ENCODE measurements at places on chromosomes 5 and 9.

DNA sequence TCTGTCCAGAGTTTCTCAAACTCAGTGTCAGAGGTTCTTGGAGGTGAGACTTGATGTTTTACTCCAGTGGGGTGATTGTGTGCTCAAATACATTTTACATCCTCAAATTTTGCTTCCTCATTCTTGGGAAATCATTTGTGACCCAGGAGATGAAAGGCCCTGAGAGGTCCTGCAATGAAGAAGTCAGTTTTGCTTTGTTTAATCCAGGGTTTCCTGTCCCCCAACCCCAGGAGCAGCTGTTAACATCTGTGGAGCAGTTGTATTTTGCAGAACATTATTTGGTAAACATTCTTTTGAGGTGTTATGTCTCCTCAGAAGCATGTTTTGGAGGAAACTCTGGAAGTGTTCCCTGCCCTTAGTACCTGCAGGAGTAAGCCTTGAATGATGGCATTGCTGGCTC, 59.8 kb downstream of the DAB2IP start:
- DNase-seq = no peak

DNA sequence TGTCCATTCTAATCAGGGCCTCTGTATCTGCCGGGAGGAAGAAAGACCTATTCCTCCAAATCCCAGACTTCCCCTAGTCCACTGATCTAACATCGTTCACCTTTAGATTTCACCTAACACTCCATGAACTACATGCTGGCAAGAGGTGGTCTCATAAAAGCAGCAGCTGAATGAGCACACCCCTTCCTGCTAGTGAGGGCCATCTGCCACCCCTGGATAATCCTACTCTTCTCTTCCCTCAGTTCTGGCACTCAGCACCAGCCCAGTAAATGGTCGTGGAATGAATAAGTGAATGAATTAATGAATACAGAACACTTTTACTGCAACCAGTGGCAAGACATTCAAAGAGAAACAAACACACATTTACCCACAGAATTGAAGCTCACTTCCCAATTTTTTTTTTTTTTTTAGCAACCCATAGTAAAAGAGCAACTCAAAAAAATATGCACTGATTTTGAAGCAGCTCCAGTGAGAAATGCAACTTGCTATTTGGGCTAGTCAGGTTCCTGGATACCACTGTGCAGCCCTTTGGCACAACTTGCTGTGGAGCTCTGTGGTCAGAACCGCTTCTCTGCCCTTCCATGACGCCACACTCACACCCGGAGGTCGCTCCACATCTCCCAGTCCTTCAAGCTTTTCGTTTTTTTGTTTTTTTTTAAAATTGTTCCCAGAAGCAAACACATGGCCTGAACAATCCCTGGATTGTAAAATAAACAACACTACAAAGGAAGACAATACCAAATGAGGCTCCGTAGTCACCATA, 6.2 kb downstream of the RNF183 start:
- DNase-seq = no peak

DNA sequence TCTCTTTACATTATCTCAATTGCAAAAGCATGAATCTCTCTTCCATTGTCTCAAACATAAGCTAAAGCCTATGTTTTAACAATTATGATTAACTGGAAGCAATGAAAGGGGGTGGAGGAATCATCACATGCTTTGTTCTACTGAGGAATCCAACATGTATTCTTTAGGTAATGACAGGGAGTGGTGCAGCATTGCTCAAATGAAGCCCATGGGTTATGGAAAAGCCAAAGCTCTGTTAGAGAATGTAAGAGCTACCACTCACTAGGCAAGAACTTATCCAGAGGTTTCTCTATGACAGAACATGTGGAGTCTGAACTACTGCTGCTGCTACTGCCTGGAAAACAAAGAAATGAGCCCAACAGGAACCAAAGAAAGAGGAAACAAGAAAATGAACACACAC, 28.7 kb downstream of the KIF3A start:
- DNase-seq = no peak

DNA sequence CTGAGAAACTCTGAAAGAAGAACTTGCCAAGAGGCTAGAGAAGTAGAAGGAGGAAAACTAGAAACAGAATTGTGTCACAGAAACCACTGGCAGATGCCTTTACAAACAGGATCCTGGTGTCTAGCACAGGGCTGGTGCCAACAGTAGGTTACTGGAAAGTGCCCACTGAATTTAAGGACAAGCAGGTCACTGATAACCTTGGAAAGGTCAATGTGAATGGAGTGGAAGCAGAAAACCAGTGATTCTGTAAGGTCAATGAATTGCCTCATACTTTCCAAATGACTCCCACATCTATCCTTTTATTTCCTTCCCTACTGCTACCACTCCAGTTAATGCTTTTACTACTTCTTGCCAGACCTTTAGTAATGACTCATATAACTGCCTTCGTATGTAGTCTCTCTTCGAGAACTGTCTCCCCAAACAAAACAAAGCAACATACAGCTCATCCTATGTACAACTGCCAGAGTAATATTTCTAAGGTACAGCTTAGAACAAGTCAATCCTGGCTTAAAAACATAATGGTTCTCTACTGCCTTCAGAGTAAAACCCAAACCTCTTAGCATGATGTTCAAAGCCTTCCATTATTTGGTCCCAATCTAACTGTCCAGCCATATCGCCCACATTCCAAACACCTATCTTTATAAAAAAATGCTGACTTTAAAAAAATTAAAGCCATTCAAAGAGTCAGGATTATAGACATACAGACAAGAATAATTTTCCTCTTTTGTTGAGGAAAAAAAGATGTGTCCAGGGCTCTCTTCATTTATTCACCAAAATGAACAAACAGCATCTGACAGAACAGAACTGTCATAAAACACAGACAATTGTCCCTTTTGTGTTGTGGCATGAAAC, 52.5 kb downstream of the NR3C1 start:
- DNase-seq = no peak

DNA sequence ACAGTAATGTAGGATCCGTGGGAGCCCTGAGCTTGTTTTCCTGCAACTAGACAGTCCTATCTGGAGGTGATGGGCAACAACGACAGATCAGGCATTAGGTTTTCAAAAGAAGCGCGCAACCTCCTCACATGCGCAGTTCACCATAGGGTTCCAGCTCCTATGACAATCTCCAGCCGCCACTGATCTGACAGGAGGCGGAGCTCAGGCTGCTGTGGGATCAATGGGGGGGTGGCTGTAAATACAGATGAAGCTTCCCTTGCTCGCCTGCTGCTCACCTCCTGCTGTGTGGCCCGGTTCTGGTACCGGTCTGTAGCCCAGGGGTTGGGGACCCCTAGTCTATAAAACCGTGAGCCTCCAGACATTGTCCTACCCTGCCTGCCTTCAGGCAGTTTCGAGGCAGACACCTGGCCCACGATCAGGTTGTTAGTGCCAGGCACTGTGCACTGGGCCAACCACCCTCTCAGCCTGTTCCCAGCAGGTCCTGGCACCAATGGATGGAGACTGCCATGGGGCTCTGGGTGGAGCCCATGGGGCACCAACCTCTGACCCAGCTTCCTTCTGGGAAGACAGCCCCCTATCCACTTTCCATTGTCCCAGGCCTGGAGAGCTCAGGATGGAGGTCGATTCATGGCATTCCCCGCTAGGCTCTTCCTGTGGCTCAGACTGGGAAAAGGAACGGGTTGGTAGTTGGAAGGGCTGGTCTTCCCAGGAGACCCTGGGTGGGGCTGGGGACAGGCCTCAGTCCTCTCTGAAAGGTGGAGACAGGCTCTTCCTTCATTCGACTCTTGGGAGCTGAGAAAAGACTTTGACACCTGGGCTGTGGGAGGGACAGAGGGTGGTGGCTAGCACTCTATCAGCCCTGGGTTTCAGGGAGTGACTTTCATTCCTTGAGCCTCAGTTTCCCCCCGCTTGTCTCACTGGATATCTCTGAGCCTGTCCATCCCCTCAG, 1.7 kb downstream of the ENDOG start:
- no peak for DNase-seq

GRCh38 chr9:13568841-13569601, 289.5 kb upstream of the MPDZ start:
- DNase-seq = no peak

DNA sequence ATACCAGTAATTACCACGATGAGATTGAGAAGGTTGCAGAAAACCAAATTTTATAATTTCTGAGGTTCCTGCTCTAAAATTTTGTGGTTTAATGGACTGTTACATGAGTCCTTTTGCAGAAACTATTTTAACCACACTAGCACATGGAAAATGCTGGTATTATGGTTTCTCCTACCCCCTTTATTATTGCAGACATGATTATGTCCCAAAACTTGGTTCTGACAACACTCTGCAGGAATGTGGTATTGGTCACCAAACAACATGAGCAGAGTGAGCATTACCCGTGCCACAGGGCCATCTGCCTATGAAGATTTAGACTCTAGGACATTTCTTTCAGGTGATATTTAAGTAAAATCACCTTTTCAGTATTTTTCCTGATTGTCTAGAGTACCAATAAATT, 2.8 kb upstream of the ECM2 start:
- DNase-seq = no peak

- peak; percentile 21 for DNase-seq
These were observed 316.2 kb upstream of the CLINT1 start for GRCh38 chr5:158174918-158175851.

DNA sequence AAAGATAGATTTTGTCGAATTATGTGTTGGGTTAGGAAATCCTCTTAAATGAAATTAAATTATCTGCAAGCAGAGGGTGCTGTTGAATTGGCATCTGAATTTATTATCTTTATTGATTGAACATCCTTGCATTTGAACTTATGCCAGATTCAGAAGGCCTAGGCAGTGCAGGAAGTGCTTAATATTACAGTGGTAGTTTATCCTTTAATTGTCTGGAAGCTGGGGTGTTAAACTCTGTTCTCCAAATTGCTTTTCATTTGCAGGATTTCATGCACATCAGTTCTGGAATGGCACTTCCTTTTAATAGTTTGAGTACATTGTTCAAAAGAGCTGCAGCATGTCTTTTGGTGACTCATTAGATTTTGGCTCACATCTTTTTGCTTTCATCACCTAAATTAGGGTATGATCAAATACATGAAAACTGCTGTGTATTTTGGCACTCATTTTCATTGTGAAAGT, 186.3 kb downstream of the KDM4C start:
- no peak for DNase-seq

GRCh38 chr9:88161144-88161543, 22.9 kb upstream of the SPATA31C2 start:
- no peak for DNase-seq

DNA sequence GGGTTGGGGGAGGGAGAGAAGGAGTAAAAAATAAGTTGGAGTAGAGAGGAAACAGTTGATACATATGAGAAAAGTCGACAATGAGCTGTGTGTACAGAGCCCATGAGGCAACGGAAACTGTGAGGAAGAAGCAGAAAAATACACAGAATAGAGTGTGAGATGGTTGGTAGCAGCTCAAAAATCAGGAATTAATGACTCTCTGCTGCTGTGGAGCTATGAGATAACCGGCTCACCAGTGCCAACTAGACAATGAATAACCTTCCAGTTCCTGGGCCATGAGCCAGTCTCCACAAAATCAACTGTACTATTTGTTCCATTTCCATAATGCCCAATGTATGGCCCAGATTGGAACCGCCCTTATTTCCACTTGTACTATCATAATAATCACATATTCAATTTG, 53.1 kb upstream of the NREP start:
- DNase-seq = no peak

- no peak for DNase-seq
These were observed 31.6 kb upstream of the ZDHHC11B start for GRCh38 chr5:816176-816575.

DNA sequence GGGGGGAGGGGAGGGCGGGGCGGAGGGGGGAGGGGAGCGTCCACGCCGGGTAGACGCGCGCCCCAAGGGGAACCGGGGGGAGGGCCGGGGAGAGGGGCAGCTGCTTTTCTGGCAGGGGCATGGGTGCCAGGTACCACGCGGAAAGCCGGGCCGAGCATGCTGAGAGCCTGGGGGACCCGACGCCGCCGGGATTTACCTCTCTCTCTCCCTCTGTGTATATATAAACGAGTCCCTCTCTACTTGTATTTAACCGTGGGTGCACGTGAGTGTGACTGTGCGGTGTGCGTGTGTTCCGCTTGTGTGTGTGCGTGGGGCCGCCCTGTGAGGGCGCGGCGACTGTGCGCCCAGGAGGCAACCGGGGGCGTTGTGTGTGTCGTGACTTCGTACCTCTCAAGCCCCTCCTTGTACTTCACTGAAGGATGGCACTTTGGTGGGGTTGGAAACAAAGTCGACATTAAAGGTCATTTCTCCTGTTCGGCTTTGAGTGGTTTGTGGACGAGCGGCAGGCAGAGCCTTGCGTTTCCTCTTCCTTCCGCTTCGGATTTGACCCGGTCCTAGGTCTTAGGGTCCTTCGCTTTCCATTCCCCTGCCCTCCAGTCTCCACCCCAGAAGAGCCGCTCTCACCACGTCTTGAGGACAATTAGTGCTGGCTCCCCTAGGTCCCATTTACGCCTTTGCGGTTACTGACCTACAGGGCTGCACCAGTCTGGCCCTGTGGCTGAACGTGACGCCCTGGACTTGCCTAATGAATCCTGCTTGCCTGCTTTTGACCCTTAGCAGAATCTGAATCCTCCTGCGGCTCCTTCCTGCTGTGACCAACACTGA, 36.2 kb upstream of the TTC1 start:
- no peak for DNase-seq

- no peak for DNase-seq
These were observed at the start of gene PCDHB4 for GRCh38 chr5:141121563-141121962. Gene PCDHB4, plus strand, starts transcription at chr5:141121818. Its CDS starts 181 bp downstream, at chr5:141121999.

- DNase-seq = no peak
These were observed 68.7 kb upstream of the SLC1A3 start for GRCh38 chr5:36537724-36538123.

GRCh38 chr9:137265496-137266161, 10.5 kb downstream of the NELFB start:
- no peak for DNase-seq

- no peak for DNase-seq
These were observed 21.3 kb downstream of the C5orf58 start for GRCh38 chr5:170254056-170254455.

GRCh38 chr5:14138608-14139540, 4.3 kb upstream of the TRIO start:
- DNase-seq = no peak

- no peak for DNase-seq
These were observed 1.5 kb downstream of the SAPCD2 start for GRCh38 chr9:137068539-137069507.

GRCh38 chr5:115349001-115349817, 52.8 kb upstream of the CCDC112 start:
- no peak for DNase-seq

DNA sequence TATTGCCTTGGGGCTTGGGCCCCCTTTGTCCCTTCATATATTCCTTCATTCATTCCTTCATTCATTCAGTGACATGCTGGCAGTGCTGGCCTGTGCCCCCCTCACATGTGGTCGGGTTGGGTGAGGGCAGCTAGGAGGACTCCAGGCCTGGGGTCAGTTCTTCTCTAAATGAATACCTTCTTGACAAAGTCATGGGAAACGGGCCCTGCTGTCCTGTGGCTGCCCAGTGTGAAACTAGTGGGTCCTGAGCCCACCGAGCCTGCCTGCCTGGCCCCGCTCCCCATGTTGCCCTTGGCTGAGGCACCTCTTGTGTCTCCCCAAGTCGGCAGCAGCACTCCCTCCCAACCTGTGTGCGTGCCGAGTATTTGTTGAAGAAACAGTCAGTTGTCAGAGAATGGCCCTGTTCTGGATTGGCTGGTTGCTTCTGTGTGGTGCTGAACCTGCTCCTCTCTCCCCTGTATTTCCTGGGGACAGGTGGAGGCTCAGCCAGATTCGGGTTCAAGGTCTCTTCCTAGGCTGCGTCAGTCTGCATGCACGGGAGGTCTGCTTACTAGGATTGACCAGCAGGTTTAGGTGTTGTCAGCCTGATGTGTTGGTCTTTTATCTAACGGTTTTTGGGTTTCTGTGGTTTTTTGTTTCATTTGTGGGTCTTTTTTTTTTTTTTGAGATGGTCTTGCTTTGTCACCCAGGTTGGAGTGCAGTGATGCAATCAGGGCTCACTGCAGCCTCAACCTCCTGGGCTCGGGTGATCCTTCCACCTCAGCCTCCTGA, 3.0 kb upstream of the CEL start:
- DNase-seq = no peak
